Caki2 (cell line): ENCODE measurements at places on chromosomes 7 and 10. TPM values are rescaled to one million over a fixed set of nuclear protein-coding genes. Genes with fewer than 3 reads are reported as not detected.

GRCh38 chr10:86827639-86828038, 71.2 kb downstream of the BMPR1A start:
- DNase-seq: peak; percentile 12

DNA sequence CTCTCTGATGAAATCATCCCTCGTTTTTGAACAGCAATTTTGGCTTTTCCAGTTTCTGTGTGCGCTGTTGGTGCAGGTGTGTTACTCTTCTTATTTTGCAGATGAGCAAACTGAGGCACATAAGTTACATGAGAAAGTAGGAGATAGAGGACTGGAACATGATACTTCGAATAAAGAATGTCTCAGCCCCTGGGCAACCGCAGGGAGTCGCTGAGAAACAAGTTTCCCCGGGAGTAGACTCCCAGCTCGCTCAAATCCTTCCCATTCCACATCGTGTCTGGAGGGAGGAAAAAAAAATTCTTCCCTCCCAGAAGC, 18.0 kb downstream of the MXI1 start:
- DNase-seq: no peak

DNA sequence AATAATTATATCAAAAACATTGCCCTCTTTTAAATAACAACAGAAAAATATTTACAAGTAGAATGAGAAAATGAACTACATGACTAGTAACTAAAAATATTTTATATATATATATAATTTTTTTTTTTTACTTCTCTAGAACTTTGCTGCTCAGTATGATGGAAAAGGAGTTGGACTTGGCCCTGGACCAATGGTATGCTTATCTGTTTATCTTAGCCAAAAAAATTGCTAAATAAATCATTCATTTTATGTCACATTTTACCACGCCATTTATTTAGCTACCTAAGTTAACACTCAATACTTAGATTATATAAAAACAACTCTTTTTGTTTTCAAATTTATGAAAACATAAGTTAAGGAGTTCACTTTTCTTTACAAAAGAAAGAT, 6.7 kb downstream of the COL1A2 start:
- DNase-seq: no peak

GRCh38 chr10:88892222-88892967, 12.3 kb downstream of the STAMBPL1 start:
- DNase-seq: no peak

GRCh38 chr10:103716206-103717160, 138.9 kb downstream of the SH3PXD2A start:
- DNase-seq: no peak

- no peak for DNase-seq
These were observed 20.5 kb downstream of the ZRANB1 start for GRCh38 chr10:124962421-124962820.

DNA sequence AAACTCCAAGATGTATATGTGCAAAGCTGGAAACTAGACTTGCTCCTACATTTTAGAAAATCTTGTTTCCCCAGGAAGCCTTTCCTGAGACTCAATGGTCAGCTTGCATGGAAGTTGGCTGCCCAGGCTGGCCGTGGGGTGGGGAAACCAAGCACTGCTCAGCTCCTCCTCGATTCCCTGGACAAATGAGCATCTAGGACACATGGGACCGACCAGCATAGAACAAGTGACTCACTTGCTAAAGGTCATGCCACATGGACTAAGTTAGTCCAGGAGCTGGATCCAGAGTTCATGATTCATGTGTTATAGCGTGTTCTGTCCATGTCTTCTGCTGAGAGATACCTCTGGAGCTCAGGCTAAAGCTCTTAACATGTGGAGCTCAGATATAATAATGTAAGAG, 6.2 kb downstream of the FAM180A start:
- no peak for DNase-seq

- DNase-seq: no peak
These were observed 205.0 kb downstream of the DIP2C start for GRCh38 chr10:484441-484924.

- DNase-seq: no peak
These were observed 192.0 kb downstream of the ZNF438 start for GRCh38 chr10:30839652-30840051.

GRCh38 chr7:157760004-157760730, 423.4 kb downstream of the DNAJB6 start:
- no peak for DNase-seq

DNA sequence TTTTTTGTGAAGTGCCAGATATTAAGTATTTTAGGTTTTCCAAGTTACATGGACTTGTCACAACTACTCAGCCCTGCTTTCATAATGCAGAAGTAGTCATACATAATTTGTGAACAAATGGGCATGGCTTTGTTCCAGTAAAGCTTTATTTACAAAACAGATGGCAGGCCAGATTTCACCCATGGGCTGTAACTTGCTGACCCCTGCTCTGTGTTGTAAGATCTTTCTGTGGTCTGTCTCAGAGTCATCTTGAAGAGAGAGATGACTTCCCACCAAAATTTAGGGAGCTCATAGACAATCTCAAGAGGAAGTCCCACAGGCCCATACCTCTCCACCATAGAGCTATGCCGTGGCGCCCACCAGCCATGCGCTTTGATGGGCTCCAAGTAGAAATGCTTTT, 616.1 kb downstream of the LRMDA start:
- DNase-seq: no peak

DNA sequence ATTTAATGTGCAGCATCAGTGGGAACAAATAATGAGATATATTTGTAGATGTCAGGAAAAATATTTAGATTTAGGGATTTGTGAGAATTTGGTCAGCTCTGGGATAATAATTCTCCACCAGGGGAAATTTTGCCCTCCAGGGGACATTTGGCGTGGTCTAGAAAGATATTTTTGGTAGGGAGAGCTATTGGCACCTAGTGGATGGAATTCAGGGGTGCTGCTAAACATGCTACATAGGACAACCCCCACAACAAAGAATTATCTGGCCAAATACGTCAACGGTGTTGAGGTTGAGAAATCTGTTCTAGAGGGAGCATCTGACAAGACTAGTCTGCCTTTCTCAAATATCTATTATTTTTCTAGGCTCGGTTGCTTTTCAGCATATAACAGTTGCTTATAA, 2.1 kb downstream of the ADK start:
- DNase-seq: no peak

- peak; percentile 31 for DNase-seq
These were observed 92.1 kb upstream of the SAMD8 start for GRCh38 chr10:75019370-75019769.

DNA sequence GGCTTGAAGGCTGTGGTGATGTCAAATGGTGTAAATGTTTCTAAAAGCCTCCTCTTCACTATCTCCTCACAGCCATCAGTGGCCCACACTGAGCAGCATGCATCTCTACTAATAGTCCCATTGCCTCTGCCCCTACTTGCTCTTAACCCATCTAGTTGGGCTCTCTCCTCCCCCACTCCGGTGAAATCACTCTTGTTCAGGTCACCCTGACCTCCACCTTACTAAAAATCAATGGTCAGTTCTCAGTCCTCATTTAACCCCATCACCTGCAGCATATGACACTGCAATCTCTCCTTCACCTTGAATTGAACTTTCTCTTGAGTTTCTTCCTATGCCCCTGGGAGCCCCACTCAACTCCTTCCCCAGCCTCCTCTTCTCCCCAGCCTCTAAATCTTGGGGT, 355.1 kb upstream of the AOAH start:
- DNase-seq: no peak

- peak; percentile 76 for DNase-seq
These were observed 41.1 kb upstream of the STMP1 start for GRCh38 chr7:135620980-135621850.

DNA sequence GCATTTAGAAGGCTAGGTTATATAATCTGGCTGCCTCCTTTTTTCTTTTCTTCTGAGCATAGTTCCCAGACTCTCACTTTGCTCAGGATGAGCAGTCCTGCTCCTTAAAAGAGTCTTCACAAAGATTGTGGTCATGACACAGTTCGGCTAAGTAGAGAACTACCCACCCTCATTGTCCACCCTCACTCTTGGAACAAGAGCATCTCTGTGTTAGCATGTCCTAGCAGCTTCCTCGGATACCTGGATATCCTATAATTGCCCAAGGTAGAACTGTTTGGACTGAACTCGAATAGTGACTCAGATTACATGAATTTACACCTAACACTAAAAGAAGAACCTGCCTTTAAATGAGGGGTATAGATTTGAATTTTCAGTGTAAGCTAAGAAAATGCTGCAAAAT, 572.0 kb downstream of the SUGCT start:
- no peak for DNase-seq

GRCh38 chr7:18768256-18768655, 272.7 kb downstream of the HDAC9 start:
- no peak for DNase-seq

GRCh38 chr7:55206235-55207029, 158.7 kb upstream of the LANCL2 start:
- DNase-seq: no peak

DNA sequence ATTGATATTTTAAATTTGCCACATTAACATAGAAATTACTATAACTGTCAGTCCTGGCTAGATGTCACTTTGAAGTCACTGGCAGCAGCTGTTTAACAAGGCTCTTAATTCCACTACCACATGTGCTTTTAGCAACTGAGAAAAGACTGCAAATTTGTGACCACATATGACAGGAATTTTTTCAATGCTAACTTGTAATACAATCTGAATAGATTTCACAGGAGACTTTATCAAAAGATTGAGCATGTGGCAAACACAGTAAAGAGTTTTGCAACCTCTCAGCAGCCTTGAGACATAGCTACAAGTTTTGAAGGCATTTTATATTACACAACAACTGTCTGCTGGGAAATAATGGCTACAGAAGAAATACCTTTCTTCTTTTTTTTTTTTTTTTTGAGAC, 73.0 kb downstream of the MICU1 start:
- DNase-seq: no peak

GRCh38 chr10:124916585-124917427, 25.1 kb upstream of the ZRANB1 start:
- peak; percentile 93 for DNase-seq

DNA sequence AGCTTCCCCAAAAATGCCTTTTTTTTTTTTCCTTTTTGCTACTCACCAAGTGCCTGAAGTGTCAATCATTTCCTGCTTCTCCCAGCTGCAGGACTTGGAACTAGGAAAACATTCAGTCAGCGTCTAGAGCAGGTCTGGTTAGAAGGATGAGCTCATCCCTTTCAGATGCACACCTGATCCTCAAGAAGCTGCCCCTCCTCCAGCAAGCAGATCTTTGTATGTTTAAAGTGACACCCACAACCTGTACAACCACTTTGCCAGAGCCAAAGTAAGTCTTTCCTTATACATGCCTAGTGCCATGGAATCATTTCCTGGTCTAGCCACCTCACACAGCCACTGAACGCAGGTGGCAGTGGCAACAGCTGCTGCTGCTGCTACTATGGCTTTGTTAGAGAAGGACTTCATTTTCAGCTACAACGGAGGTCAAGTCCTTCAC, 10.4 kb upstream of the USP54 start:
- DNase-seq: peak; percentile 63

DNA sequence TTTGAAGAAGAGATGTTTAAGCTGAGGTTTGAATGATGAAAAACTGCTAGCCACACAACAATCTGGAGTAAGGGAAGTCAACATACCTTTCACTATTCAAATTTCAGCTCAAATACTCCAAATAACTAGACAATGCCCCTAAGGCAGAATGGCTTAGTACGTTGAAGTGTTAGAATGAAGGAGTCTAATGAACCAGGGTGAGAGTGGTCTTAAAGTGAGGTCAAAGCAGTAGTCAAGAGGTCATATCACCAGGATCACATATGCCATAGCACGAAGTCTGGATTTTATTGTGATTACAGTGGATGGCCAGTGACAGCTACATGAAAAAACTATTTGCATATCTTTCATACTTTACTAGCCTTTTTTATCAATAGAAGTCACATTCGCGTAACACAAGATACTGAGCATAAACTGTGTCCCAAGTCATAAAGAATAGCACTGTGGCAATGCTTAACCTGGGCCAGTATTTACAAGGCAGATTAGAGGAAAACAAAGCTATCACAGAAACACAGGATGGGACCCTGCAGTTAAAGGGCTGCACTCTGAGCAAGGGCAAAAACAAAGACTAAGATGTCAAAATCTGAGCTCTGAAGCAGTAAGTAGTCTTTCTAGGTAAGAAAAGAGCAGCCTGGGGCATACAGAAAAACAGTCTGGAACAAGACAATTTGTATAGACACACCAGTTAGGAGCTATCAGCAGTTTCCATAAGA, 61.5 kb downstream of the HYCC1 start:
- no peak for DNase-seq

DNA sequence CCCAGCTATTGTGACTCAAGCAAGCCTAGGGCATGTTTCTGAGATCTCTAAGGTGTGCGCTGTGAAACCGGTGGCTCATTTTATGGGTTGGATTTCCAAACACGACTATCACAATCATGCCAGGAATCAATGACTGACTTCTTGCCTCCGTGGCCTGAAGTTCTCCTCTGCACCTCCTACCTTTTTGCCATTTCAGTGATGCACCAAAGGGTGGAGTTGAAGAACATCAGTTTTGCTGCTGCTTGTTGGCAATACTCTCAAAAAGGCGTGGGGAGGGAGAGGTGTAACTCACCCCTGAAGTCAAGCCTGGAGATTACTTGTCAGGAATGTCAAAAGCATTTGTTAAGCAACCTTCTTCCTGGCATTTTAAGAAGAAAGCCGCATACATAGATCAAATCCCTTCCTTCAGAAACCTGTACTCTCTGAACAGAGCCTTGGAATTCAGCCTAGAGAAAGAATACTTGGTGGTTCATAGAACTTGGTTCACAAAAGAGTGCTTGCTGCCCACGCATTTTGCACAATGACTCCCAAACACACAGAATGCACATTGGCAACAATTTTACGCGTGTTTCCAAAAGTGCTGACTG, 41.0 kb downstream of the KIAA1217 start:
- no peak for DNase-seq

DNA sequence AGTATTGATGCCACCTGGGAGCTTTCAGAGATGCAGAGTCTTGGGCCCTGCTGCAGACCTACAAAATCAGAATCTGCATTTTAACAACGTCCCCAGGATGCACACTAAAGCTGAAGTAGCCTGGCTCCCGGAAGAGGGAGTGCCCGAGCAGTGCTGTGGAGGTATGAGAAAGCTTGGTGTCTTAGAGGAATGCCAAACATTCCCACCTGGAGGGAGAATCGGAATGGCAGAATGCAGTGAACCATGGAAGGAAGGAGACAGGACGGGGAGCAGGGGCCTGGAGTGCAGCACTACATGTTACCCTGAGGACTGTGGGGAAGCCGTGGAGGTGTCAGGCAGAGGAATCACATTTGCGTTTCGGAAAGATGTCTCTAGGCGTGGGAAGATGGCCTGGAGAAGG, 90.9 kb downstream of the AOAH start:
- DNase-seq: peak; percentile 51

GRCh38 chr7:142451817-142452216, 194.0 kb upstream of the PRSS58 start:
- no peak for DNase-seq

Gene TFAM
- total RNA-seq: 24.2 and 39.6 TPM in 2 replicates

Gene NOLC1
- total RNA-seq: 68.0 and 74.0 TPM in 2 replicates

Gene PPIF
- total RNA-seq: 85.8 and 124 TPM in 2 replicates

Gene COMMD3
- 70.6 and 91.7 TPM in 2 replicates for total RNA-seq

Gene RASA4
- 2.9 and 6.9 TPM in 2 replicates for total RNA-seq

Gene LIPM
- total RNA-seq: not detected in 2 replicates

Gene TMEM273
- total RNA-seq: 2.8 and 8.9 TPM in 2 replicates

Gene SEM1
- total RNA-seq: 80.7 and 126 TPM in 2 replicates
